ENCODE measurements at places on chromosomes 3 and 15. TPM values are rescaled to one million over a fixed set of nuclear protein-coding genes. Genes with fewer than 3 reads are reported as not detected.

Gene ST3GAL6
- total RNA-seq, result 6.5 TPM

Gene ARGFX
- total RNA-seq, result not detected

Gene FEZF2
- not detected for total RNA-seq

Gene TM4SF4
- 0.67 TPM for total RNA-seq

Gene TEX55
- total RNA-seq, result not detected

Gene CPN2
- not detected for total RNA-seq

Gene SLITRK3
- total RNA-seq, result not detected

Gene ARPP21
- total RNA-seq, result not detected

Gene CALML4
- total RNA-seq, result 11.0 TPM

Gene ANKUB1
- not detected for total RNA-seq

DNA sequence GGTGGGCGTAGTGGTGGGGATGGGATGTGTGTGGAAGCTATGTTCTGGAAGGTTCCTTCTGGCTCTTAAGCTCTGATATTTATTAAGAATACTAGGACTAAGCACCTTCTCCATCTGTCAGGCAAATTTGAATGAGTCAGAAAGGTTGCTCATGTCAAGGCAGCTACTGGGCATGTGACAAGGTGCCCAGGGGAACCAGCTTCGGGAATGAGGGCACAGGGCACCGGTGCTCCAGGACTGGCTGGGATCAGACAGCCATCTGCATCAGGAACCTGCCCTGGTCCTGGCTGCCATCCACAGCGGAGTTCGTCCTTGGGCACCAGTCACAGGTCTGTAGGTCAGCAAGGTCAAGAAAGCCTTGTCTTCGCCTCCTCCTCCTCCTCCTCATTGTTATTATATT, 32.5 kb downstream of the CA12 start:
- H3K4me3 ChIP-seq, result no peak overlapping the region
- H3K4me1 ChIP-seq, result peaks cover 13% of the 10 kb centered on the region
- H3K27me3 ChIP-seq, result no peaks in the 10 kb centered on the region
- H3K36me3 ChIP-seq, result no peaks in the 10 kb centered on the region
- DNase-seq, result no peak
- H3K27ac ChIP-seq, result no peak overlapping the region

DNA sequence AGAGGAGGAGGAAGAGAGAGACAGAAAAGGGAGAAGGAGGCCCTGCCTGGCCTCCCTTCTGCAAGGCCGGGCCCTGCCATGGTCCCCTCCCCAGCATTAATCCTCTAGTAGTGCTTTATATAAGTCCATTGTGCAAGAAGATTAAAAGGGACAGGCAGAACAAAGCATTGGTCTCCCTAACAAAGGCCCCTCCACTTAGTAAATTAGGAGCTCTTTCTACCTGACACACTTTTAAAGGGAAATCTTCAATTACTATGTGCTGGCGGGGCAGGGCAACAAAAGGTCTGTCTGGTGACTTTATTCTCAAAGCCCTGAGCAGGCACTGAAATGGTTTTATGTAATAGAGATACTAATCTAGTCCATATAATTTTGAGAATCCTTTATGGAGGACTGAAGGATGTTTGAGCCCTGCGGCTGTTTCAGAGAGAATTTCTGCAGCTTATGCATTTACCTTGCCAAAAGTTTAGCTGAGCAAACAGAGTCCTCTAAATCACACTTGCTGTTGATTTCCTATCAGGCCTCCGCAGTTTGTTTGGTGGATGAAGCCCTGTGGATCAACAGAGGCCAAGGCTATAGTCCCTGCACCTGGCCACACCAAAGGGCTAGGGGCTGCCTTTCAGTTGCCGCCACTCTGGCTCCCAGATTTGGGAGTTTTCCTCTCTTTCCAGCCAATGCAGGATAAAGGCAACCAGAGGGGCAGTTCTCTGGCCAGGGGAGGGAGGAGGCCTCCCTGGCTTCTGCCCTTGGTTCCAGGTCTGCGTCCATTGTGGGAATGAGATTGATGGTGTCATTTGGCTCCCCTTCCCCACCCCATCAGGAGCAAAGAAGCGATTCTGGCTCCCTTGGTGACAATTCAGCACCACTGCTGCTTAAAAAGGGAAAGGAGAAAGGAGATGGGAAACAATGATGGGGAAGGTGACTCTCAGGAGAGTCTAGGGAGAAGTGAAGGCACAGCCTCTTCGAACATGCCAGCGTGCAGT, 148.0 kb downstream of the MEGF11 start:
- no peak for DNase-seq
- no peak overlapping the region for H3K27ac ChIP-seq

- H3K4me1 ChIP-seq, result peaks cover 9% of the 10 kb centered on the region
- no peaks in the 10 kb centered on the region for H3K36me3 ChIP-seq
- no peak overlapping the region for H3K4me3 ChIP-seq
- no peak for DNase-seq
- H3K27me3 ChIP-seq, result no peaks in the 10 kb centered on the region
- no peak overlapping the region for H3K27ac ChIP-seq
Measured at GRCh38 chr15:39623529-39623931, 42.7 kb downstream of the THBS1 start.

DNA sequence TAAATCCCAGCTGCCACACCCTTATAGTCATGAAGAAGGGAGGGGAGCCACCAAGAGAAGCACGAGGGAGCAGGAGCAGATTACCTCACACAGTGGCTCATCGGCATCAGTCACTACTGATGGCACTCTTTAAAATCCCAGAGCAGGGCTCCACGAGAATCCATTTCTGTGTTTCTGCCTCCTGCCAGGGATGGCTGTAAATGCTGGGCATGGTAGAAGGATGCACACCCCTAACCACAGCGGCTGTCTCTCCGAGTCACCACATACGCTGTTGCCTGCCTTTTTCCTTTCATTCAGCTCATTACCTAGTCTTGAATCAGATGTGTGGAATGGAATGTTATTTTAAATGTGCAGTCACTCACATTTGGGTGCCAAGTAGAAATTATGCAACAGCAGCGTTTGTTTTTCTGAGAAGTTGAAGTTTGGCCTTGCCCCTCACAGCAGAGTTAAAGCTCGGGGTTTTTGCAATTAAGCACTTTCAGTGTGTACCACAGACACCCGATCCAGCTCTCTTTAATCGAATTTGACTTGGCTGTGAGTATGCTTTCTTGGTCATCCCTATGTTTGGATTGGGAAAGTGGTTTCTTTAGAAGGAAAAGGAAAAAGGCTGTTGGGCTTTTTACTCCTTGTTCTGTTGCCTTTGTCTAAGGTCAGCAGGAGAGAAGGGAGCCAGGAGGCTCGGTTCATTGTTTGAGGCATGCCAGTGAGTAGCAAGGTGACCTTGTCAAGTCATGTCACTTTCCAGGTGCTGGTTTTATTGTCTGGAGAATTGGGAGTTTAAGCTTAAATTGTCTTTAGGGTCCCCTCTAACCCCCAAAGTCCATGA, 284.2 kb upstream of the TPM1 start:
- H3K4me1 ChIP-seq, result peaks cover 14% of the 10 kb centered on the region
- no peak for DNase-seq
- H3K4me3 ChIP-seq, result no peak overlapping the region

- no peaks in the 10 kb centered on the region for H3K4me1 ChIP-seq
- H3K36me3 ChIP-seq, result no peaks in the 10 kb centered on the region
- DNase-seq, result no peak
Measured at GRCh38 chr3:118978393-118978758, 56.3 kb downstream of the IGSF11 start.

- H3K4me1 ChIP-seq, result peaks cover 17% of the 10 kb centered on the region
- peaks cover 1% of the 10 kb centered on the region for H3K27me3 ChIP-seq
- no peak overlapping the region for H3K4me3 ChIP-seq
- peaks cover 4% of the 10 kb centered on the region for H3K36me3 ChIP-seq
- no peak overlapping the region for H3K27ac ChIP-seq
Measured at GRCh38 chr3:5195605-5196004, 8.1 kb downstream of the EDEM1 start.

- peaks cover 2% of the 10 kb centered on the region for H3K27me3 ChIP-seq
- H3K36me3 ChIP-seq, result no peaks in the 10 kb centered on the region
- H3K4me1 ChIP-seq, result no peaks in the 10 kb centered on the region
- no peak overlapping the region for H3K27ac ChIP-seq
- DNase-seq, result no peak
Measured at GRCh38 chr3:112738366-112738765, 97.4 kb upstream of the CCDC80 start.

DNA sequence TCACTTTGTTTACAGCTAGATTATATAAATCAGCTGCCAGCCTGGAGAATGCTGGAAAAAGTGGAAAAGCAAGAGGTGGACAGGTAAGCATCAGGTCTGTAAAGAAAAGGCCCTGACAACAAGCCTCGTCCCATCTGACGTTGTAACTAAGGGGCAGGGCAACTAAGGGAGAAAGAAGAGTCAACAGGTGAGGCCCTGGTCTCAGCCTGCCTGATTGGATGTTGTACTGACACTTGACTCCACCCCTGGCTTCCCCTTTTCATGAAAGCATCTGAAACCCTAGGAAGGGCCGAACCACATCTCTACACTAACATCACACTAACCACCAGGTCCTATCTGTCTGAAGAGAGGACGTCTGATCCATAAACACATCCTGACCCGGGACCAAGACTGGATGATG, 357.6 kb upstream of the CFAP20DC start:
- no peak overlapping the region for H3K4me3 ChIP-seq
- H3K36me3 ChIP-seq, result no peaks in the 10 kb centered on the region
- peaks cover 10% of the 10 kb centered on the region for H3K4me1 ChIP-seq
- DNase-seq, result no peak

GRCh38 chr3:7697548-7697947, 804.1 kb upstream of the LMCD1 start:
- H3K4me1 ChIP-seq, result no peaks in the 10 kb centered on the region
- H3K27me3 ChIP-seq, result peaks cover 4% of the 10 kb centered on the region
- no peak overlapping the region for H3K4me3 ChIP-seq
- DNase-seq, result no peak
- no peak overlapping the region for H3K27ac ChIP-seq
- H3K36me3 ChIP-seq, result no peaks in the 10 kb centered on the region

DNA sequence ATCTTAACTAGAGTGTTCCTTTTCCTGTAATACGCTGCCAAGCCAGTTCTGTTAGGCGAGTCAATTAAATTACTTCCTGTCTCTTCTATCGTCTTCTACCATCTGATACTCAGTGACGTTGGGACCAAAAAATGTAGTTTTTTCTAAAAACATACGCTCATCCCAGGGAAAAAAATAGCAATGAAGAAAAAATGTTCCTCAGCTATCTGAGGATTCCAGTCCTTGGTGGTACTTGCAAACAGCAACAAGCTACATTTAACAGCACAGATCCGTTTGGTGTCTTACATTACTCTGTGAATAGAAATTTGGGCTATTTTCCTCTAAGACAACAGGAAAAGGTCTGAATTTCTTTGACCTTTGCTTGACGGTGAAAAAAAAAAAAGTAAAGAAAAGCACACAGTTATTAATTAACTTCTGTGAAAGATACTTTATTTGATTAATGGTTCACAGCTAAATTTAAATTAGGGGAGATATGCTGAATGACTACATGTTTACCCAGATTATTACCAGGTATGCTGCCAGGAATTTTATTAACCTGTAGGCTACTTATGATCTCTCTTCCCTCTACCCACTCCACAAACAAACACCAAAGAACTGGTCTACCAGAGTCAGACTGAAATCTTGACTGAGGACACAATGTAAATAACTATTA, 254.4 kb upstream of the ZPLD1 start:
- H3K27me3 ChIP-seq, result no peaks in the 10 kb centered on the region
- no peaks in the 10 kb centered on the region for H3K36me3 ChIP-seq
- no peak for DNase-seq
- H3K4me3 ChIP-seq, result no peak overlapping the region
- no peak overlapping the region for H3K27ac ChIP-seq
- peaks cover 29% of the 10 kb centered on the region for H3K4me1 ChIP-seq

DNA sequence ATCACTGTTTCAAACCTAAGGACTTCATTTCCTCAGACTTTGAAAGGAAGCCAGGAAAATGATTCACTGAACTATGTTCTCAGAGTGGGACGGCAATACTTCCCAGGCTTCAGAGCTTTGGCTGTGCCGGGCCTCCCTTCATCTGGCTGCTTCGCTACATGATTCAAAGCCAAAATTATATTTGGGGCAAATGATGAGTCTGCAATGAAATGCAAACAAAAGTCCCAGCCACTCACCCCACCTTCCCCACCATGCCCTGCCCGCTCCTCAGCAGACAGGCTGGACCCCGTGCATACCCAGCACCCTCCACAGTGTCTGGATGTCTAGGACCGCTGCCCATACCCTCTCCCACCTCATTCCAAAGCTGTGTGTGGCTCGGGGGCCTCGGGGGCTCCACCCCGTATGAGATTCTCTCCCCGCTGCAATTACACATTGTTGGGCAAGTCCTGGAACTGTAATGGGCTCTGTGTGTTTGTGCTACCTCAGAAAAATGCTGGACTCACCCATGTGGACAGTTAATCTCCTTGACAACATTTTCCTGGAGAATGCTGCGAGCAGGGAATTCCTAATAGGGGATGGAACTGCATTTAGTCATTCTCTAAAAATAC, 32.2 kb downstream of the ATP10A start:
- DNase-seq, result no peak
- H3K27me3 ChIP-seq, result no peaks in the 10 kb centered on the region
- H3K27ac ChIP-seq, result no peak overlapping the region
- H3K4me3 ChIP-seq, result no peak overlapping the region
- H3K36me3 ChIP-seq, result no peaks in the 10 kb centered on the region

DNA sequence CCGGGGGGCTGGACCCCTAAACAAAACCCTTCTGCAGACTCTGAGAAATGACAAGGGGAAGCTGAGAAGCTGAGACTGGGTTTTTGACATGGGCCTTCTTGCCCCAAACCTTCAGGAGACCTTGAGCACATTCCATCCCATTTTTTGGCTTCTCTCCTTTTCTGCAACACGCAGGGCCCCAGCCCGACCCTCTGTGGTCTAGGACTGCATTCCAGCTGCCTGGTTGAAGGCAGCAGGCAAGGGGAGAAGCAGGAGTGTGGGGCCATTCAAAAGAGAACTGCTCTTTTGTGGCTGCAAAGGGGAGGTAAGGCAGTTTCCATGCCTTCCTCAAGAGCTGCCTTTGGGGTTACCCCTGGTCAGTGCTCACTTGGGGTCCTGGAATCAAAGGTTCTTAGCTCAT, 263.0 kb downstream of the TLE3 start:
- no peaks in the 10 kb centered on the region for H3K36me3 ChIP-seq
- H3K27ac ChIP-seq, result no peak overlapping the region
- no peak for DNase-seq
- no peak overlapping the region for H3K4me3 ChIP-seq

DNA sequence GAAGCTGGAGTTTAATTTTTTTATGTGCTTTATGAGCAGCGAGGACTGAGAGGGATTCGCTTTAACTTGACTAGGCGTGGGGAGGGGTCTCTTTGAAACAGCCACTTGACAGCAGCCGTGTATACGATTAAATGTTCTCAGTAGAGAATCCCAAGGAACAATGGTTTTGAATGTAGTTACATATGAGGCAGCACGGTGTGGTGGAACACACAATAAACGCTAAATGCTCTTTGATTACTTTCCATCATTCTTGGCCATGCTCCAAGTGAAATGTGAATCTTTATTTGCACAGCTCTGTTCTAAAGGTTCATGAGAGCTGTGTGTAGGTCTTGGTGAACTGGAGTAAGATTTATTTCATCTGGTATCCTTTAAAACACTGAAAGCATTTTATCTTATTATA, 251.4 kb upstream of the TGFBR2 start:
- H3K4me1 ChIP-seq, result peaks cover 29% of the 10 kb centered on the region
- no peak for DNase-seq
- H3K36me3 ChIP-seq, result no peaks in the 10 kb centered on the region
- no peaks in the 10 kb centered on the region for H3K27me3 ChIP-seq
- H3K27ac ChIP-seq, result no peak overlapping the region
- H3K4me3 ChIP-seq, result no peak overlapping the region

All from endothelial cell (in vitro differentiated cells).